ENCODE measurements at places on chromosomes 5 and 9. TPM values are rescaled to one million over a fixed set of nuclear protein-coding genes. Genes with fewer than 3 reads are reported as not detected.

DNA sequence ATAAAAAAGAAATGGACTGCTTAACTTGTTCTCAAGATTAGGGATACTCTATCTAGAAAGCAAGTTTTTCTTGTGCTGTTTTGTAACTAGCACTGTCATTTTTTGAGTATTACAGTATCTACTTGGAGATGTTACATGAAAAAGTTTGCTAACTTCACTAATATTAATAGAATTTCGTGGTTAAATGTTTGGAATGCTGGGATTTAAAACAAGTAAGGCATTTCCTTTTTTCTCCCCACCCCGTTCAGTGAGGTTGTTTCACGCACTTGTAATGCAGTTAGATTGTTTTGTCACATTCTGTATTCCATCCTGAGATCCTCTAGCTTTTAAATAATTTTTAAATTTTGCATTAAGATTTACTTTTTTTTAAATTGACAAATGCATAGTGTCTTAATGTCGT is 20.0 kb upstream of the TEK start:
- DNase-seq: no peak

- no peak for DNase-seq
Observed at GRCh38 chr5:176466245-176466871, 18.2 kb downstream of the FAF2 start.

GRCh38 chr5:102782217-102782872 is 27.2 kb downstream of the PAM start:
- DNase-seq: no peak

DNA sequence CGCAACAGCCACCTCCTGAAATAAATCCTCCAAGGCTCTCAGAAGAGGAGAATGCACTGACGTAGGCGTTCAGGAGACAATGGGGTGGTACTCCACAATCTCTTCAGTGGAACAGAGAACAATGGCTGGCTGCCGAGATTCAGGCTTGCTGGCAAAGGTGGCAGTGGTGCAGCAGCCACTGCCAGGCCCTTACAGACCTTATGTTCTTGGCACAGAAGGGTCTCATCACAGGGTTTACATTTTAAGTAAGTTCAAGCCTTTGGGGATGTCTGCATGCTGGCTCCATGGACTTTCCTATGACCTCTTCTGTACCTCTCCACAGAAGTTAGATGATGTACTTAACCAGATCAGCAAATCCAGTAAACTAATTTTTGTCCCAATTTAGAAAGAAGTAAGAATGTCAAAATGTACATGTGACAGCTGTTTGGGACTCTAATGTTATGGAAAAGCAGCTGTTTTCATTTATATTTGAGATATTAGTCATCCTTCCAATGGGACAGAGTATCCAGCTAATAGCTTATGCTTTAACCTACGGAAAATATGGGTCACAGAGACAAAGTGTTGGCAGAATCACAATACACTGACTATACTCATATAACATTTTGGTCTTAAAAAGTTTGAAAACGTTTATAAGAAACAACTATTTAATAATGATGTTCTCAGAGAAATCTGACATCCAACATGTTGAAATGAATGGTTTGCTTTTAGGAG is 180.9 kb downstream of the MAPKAP1 start:
- no peak for DNase-seq

- DNase-seq: no peak
Observed at GRCh38 chr5:110108520-110108919, 418.8 kb downstream of the MAN2A1 start.

ANKRD31 gene
- total RNA-seq: 0.22 TPM

LCN15 gene
- total RNA-seq: not detected

FYB1 gene
- 2.7 TPM for total RNA-seq

ANKRD34B gene
- total RNA-seq: not detected

SAPCD2 gene
- 53.2 TPM for total RNA-seq

FRMD3 gene
- not detected for total RNA-seq
